Hippocampal formation (tissue), 2 donors: ENCODE measurements at places on chromosomes 7 and 10.

GRCh38 chr7:17150018-17150417 is 148.4 kb upstream of the AHR start:
- DNase-seq: no peak

- DNase-seq: no peak
Measured at GRCh38 chr10:108500396-108500795, 1335.9 kb upstream of the SORCS1 start.

- DNase-seq: no peak
Measured at GRCh38 chr10:77027576-77027975, 610.0 kb downstream of the KCNMA1 start.

DNA sequence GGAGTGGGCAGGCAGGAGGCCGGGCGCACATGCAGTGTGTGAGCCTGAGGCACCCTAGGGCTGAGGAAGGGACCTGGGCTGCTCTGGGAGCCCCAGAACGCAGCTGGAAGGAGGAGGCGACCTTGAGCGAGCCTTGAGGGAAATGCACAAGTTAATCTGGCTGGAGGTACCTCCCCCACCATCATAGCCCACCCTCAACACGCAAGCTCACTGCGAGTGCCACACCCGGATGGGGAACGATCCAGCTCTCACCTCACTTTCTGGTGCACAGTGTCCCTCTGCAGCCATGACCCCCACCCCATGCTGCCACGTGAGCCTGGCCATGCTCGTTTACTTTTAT is 162.4 kb upstream of the PPP2R2D start:
- no peak for DNase-seq

DNA sequence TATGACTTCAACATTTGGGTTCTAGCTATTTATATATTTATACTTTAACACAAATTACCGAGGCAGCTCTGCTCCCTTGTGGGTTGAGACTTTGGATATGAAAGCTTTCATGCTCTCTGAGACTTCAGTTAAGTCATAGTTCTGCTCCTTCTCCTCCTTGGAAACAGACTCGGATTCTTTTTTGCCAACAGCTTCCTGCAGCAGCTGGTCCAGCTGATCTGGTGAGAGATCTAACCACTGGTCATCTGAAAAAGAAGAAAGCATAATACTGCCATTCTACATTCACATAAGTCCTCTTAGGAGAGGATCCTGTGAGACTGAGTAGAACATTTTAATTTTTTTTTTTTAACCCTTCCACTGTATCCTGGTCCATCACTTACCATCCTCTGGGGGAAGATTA is 28.6 kb downstream of the ECD start:
- no peak for DNase-seq
